Left kidney (tissue), 8 donors: ENCODE measurements at places on chromosomes 7 and 10.

DNA sequence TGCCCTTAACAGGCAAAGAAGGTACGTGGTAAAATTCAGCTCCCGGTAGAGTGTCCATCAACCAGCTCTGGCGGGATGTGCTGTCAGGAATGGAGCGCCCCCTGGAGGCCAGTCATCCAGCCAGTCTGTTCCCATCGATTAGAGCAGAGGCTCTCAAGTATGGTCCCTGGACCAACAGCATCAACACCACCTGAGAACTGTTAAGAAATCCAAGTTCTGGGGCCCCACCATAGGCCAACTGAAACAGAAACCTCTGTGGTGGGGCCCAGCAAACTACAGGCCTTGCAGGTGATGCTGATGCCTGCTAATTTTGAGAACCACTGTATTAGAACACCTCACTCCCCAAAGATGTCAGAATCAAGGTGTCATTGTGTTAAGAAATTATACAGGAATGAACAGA is 109.2 kb downstream of the DPY19L1 start:
- DNase-seq: peak; percentile 5

DNA sequence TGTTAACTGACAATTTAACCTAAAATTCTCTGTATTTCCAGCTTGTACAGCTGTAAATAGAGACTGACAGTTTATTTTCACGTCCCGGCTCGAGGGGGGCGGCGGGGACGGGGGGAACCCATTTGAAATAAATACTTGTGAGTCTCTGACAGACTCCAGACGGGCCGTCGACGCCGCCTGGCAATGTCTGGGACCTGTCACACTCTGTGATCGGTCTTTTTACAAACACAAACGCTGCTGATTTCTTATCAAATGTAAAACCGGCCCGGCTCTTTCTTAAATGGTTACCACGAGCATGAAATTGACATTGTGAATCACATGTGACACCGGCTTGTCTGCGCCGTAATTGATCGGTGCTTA is 57.0 kb downstream of the UNCX start:
- DNase-seq: no peak

DNA sequence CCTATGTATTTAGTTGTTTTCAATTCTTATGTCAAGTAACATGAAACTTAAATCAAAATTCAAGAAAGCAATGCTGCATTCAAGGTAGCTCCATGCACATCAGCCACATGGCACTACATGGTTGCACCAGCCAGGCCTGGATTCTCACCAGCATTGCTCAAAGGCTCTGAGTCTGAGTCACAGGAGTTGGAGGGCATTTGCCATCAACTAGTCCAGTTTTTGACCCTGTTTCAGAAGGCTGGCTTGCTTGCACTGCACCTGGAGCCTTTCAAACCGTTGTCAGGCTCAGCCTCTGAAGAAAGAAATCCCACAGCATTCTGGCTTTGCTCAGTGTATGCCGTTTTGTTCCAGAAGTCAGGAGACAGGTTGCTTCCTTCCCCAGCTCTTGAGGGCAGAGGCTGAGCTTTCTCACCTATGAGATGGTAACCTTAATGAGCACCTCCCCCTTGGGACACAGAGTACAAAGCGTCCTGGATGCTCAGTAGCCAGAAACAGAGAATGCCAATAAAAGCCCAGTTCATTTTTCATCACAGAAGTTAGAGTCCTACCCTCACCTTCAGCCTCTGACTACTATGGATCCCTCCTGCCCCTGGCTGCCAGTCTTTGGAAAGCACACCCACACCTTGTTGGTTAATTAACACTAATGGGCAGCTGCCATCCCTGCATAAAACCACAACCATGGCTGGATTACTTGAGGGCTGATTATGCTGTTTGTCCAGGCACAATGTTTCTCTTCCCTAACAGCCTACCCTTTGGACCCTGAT is 288.4 kb upstream of the LRRTM3 start:
- no peak for DNase-seq

GRCh38 chr10:132578287-132578951 is 40.8 kb downstream of the INPP5A start:
- DNase-seq: no peak

DNA sequence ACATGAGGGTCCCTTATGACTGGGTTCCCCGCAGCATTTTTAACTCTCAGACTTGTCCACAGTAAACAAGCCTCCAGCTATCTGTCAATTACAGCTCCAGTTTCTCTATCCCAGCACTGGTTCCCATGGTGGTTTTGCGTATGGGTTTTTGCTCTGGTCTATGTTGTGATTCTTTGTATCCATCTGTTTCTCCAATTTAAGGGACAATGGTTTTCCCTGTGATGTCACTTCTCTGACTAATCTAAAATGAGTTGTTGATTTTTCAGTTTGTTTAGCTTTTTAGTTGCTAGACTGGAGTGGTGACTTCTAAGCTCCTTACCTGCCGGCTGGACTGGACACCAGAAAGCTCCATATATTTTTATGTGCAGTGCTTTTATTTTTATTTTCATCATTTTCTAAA is 303.7 kb downstream of the INHBA start:
- no peak for DNase-seq
